ENCODE measurements at places on chromosomes 11 and 22.
A peak's percentile ranks its signal among the peaks of the same experiment; 100 is the strongest.

DNA sequence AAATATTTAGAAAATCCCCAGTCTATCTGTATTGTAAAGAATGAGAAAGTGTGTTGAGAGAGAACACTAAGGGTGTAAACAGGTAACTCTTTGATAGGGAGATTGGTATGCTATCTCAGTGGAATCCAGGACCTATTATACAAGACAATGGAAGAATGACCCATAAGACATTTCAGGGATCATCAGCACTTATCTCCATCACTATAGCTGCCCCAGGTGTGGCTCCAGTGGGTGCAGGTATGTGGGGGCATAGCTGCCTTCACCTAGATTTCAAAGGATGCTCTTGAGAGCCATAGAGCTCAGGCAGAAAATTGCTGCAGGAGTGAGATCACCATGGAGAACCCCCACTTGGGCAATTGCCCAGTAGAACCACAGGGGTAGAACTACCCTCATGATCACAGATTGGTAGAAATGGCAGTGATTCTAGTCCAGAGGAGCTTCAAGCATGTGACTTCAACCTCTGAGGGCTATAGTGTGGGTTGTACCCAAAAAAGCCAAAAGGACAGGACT is 252.3 kb upstream of the TBCEL start:
- no peak for DNase-seq

DNA sequence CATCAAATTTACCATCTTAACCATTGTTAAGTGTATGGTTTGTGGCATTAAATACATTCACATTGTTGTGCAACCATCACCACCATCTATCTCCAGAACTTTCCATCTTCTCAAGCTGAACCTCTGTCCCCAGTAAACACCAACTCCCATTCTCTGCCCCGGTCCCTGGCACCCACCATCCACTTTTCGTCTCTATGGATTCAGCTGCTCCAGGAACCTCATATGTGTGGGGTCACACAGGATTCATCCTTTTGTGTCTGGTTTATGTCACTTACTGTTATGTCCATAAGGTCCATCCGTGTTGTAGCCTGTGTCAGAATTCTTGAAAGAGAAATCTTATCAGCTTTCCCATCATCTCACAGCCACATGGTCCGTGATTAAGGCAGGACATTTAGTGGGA is 16.3 kb downstream of the TSPAN32 start:
- DNase-seq, result no peak

GRCh38 chr11:32090545-32091370 is at the start of gene RCN1:
Gene RCN1, plus strand, starts transcription at chr11:32091074. Its CDS starts 123 bp downstream, at chr11:32091197.
- peak; percentile 84 for DNase-seq

DNA sequence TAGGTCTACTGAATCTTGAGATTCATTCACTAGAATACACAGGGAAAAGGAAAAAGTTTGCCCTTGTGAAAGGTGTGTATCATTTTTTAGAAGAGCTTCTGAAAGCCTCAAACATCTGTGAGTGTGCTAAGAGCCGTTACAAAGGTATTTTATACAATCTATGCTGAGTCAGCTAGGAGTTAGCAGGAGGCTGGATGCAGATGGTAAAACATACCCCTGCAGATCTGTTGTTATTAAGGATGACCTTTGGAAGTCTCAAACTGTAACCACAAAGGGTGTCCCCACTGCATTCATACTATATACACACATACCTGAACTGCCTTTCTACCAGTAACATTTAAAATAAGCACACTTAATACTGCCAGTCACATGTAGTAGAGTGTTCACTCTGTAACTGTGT is 8.4 kb upstream of the C11orf91 start:
- no peak for DNase-seq

- no peak for DNase-seq
Measured at GRCh38 chr11:11931461-11932055, 76.9 kb downstream of the DKK3 start.

DNA sequence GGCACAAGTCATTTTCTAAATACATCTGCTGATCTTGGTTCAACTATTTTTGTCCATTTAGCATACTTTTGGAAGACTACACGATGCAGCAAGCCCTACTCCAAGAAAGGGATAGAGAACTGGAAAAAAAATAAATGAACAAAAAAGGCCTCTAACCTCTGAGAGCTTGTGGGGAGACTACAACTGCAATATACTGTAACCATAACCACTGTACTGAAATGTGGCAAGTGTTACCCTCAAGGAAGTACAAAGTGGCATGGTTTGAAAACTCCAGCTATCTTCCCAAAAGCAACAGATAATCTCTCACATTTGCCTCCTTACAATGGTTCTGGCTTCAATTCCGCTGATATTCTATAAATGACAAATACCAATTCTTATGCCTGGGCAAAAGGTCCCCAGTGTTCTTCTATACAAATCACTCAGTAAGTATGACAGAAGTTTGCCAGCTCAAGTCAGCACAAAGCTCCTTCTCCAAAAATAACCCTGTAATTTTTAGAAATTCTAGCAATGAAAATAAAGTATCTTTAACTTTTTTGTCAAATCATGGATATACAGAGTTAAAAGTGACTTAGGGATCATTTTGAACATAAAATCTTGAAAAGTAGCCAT is 22.9 kb downstream of the AMBRA1 start:
- no peak for DNase-seq

DNA sequence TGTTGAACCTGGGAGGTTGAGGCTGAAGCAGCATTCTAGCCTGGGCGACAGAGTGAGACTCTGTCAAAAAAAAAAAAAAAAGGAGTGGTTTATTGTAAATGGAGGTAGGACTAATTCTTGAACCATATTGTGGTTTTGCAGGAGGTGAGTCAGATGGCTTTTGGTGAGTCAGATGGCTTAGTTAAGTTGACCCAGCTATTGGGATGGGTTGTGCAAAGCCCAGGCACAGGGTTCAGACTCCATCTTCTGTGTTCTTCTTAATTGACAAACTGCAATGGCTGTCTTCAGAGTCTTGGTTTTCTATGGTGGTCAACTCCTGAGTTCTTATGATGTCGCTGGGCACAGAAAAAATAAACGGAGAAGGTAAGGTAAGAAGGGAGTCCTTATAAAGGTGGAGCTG is 182.7 kb downstream of the ADAMTS15 start:
- no peak for DNase-seq

- DNase-seq, result no peak
Measured at GRCh38 chr11:833849-834311, 1.1 kb downstream of the CD151 start.

DNA sequence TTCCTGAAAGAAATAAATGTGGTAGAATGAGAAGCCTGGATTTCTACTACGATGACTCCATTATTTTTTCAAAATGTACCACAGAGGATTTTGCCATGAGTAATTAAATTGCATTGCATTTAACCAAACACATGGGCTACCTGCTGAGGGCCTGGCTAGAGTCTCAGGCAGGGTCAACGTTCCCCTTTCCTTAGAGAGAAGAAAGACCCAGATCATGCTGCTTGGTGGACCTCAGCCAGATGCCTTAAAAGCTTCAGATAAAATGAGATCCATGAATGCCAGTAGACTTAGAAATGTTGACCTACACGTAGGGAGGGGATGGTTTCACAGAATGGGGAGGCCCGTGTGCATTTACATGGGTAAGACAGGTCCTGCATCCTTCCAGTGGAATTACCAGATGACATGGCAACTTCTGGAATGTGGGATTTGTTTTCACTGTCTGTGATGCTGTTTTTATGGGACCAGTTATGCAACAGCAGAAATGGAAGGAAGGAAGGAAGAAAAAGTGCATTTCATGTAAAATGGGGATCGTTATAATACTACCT is 1069.4 kb downstream of the NTM start:
- no peak for DNase-seq

GRCh38 chr11:70297341-70297740 is 26.9 kb downstream of the PPFIA1 start:
- no peak for DNase-seq

DNA sequence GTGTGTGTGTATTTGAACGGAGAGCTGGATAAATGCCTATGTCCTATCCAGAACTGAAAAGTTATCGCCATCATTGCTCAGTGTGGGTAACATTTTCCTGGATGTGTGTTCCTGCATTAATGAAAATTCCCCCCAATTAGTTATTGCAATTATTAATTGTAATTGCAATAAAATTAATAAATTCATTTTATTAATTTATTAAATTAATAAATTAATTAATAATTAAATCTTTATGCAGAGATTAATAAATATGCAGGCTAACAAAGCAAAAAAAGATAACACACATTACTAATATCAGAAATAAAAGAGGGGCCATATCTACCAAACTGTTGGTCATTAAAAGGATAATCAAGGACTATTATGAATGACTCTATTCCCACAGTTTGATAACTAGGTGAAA is 3.6 kb downstream of the RFPL3 start:
- DNase-seq, result no peak

GRCh38 chr22:27218012-27218920 is 560.9 kb downstream of the MIAT start:
- DNase-seq, result peak; percentile 64

DNA sequence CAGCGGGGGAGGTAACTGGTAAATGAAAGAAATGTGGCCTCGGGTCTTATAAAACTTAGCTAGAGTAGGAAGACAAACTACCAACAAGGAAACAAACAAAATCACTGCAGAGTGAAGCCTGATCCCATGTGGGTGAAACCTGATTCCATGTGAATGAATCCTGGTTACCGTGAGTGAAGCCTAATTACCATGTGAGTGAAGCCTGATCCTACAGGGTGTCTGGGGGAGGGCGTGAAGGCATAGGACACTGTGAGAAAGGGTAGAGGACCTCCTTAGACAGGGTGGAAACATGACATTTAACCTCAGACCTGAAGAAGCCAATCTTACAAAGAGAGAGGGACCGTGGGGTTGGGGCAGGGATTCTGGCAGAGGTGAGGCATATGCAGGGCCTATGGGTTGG is 106.2 kb upstream of the USP47 start:
- no peak for DNase-seq

DNA sequence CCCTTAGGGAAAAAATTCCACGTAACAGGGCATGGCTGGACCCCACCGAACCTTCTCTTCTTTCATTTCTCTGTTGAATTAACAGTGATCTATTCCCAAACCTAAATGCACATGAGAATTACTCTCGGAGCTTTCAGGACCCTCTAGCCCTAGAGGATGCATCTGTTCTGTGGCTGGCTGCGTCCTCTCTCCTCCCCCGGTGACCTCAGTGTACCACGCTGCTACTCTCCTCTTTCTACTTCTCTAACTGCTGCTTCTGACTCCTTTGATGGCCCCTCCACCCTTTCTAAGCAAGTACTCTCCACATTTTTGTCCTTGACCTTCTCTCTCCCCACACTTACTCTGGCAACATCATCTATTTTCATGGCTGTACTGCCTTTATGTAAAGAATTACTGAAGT is 12.1 kb upstream of the APOA1 start:
- DNase-seq, result no peak

DNA sequence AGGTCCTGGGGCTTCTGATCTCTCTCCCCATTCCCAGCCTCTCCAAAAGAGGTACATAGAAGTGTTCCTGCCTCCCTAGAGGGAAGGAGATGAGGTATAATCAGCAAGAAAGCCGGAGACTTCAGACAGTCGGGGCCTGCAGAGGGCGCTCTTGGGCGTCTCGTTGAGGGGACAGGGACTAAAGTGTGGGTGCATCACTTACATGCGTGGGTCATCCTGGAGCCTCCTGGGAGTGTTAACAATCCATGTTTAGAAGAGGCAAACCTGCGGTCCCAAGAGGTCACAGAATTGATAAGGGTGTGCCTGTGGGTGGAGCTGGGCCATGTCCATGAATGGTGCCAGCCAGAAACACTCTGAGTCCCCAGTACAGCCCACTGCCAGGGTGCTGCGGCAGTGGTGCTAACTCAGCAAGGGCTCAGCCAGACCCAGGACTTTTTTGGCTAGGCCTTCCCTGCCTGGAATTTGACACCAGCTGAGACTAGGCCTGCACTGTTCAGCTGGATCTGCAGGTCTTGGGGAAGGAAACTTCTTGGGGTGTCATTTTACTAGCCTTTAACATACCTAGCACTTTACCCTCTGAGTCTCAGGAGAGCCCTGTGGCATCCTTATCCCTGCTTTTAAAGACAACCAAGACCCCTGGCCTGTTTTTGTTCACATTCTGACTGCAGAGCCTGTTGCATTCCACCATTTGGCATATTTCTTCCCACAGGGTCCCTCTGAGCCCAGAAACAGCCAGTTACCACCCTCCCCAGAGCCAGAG is 5.5 kb downstream of the YDJC start:
- DNase-seq, result peak; percentile 63

DNA sequence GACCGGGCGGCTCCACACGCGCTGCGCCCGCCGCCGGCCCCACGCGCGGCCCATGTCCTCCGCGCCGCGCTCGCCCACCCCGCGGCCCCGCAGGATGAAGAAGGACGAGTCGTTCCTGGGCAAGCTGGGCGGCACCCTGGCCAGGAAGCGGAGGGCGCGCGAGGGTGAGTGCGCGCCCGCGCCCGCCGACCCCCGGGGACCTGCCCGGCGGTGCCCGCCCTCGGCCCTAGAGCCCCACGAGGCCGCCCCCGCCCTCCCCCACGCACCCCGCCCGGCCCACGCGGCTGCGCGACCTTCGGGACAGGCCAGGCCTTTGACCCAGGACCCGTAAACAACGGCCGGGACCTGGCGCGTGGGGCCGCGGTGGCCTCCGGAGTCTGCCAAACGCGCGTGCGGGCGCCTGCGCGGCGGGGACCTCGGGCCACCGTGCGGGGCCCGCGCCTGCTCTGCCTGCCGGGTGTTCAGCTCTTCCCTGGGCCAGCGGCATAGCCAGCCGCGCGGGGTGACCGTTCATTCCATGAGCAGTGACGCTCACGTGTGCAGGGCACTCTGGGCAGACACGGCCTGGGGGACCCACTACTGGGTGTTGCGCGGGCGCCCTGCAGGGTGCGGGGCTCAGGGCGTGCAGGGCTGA is at the start of gene PARVB:
Gene PARVB (plus strand): TSS at position 15 of the 634 bp plus-strand sequence. CDS start 38 bp downstream, at position 53.
- DNase-seq, result peak; percentile 69

- no peak for DNase-seq
Measured at GRCh38 chr22:28999510-28999909, 62.1 kb downstream of the C22orf31 start.

DNA sequence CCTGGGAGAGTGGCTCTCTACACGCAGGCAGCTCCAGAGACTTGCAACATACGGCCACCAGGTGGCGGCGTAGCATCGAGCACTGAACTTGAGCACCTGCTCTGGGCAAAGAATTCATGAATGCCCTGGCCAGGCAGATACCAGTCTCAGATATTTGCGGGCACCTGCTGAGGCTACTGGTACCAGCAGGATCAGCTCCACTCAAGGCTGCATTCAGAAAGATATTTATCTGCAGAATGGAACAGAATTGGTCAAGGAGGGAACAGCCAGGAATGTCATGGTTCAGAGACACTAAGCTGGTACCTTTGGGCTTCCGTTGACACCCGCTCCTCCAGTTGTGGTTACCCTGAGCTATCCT is 10.8 kb upstream of the CCDC86 start:
- DNase-seq, result peak; percentile 93

GRCh38 chr11:37843603-37844002 is 1245.6 kb upstream of the RAG2 start:
- DNase-seq, result no peak

DNA sequence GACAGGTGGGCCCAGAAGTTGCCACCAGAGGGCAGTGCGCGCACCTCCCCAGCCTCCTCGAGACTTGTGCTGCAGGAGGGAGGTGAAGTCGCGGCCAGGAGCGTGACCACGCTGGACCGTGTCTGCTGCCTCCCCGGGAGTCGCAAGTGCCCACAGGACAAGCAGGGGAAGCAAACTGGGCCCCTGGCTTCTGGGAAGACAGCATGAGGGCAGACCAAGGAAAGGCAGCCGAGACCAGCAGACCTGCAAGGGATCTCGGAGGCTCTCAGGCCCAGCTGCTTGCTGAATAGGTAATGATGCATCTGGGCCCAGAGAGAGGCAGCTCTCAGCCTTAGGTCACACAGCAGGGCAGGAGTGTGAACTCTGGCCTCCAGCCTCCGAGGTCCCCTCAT is 17.0 kb upstream of the IL2RB start:
- peak; percentile 92 for DNase-seq

- DNase-seq, result no peak
Measured at GRCh38 chr11:86874304-86875056, 74.1 kb downstream of the PRSS23 start.

Measured in Right ventricle myocardium superior (tissue), 1 donor.